Right renal cortex interstitium (tissue), 3 donors: ENCODE measurements at places on chromosomes 1 and 21. TPM values are rescaled to one million over a fixed set of nuclear protein-coding genes. Genes with fewer than 3 reads are reported as not detected.

The TCEA3 gene
- polyA plus RNA-seq = 44.9 TPM

DNA sequence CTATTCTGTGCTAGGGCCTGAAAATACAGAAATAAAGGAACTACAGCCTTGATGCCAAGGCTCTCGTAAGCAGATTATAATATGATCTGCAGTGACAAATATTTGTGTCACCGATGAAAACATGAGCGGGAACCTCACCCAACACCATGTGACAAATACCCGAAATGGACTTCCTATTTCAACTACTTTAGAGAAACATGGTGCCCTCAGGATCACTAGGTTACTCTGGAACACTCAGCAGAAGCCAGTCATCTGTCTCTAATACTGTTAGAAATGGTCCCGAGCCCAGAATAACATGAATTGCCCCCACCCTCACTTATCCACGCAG lies 463 bp upstream of the VAMP3 start:
- DNase-seq = peak; percentile 18

DNA sequence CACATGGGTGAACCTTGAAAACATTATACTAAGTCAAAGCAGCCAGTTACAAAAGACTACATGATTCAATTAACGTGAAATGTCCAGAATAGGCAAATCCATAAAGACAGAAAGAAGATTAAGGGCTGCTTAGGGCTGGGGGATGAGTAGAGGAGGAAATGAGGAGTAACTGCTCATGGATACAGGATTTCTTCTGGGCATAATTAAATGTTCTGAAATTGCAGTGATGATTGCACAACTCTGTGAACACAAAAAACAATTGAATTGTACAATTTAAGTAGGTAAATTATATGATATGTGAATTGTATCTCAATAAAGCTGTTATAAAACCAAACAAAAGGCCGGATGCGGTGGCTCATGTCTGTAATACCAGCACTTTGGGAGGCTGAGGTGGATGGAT lies 52.2 kb downstream of the RERE start:
- no peak for DNase-seq

DNA sequence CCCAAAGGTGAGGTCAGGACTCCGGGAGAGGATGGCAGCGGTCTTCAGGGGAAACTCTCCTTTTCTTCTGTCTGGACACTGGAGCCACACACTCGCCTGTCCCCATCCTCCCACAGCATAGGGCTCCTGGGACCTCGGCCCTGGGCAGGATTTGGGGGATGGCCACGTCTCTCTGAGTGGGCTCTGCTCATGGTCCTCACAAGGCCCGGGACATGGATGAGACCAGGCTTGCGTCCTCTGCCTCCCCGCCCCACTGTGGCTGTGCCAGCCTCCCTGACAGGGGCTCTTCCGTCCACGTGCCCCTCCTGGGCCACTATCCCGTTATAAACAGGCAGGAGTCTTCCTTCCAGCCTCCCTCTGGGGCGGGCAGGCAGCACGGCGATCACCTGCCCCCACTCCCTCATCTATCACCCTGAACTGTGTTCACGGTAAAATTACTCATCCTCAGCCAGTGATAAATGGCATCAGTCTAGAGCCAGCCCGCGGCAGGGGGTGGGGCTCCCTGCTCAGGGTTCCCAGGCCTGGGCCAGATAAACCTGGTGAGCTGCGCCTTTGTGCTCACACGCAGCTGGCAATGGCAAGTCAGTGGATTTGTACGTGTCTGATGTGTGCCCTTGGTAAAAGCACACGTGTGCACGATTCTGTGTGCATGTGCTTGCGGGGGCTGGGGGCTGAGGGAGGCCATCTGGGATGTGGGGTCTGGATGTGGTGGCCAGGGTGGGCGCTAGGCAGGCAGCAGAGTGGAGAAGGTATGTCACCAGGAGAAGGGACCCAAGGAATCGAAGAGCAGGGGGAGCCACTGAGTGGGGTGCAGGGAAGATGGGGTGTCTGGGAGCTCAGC lies 12.6 kb upstream of the SAMD11 start:
- DNase-seq = no peak

The C8A gene
- polyA plus RNA-seq = not detected

DNA sequence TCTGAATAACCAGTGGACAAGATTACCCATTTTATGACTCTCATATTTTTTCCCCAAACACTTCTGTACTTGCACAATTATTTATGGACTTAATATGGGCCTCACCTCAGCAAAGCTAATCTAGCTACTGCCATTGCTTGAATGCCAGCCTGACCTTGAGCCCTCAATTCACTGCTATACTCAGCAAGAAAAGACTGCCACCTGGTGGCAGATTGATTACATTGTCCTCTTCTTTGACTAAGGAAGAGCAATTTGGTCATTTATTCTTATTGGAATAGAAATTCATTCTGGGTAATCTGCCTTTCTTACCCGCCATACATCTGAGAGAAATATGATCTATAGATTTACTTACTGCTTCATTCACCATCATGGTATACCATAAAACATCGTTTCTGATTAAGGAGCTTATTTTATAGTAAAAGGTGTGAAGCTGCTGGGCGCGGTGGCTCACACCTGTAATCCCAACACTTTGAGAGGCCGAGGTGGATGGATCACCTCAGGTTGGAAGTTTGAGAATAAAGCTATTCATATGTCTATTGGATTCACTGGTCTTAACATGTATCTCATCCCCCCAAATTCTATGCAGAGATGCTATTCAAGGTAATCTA lies 32.9 kb upstream of the DIPK1A start:
- DNase-seq = peak; percentile 70

GRCh38 chr1:201361652-201362504 lies 15.6 kb downstream of the TNNT2 start:
- DNase-seq = no peak
